ENCODE measurements at places on chromosomes 3 and 15.
A peak's percentile ranks its signal among the peaks of the same experiment; 100 is the strongest.

DNA sequence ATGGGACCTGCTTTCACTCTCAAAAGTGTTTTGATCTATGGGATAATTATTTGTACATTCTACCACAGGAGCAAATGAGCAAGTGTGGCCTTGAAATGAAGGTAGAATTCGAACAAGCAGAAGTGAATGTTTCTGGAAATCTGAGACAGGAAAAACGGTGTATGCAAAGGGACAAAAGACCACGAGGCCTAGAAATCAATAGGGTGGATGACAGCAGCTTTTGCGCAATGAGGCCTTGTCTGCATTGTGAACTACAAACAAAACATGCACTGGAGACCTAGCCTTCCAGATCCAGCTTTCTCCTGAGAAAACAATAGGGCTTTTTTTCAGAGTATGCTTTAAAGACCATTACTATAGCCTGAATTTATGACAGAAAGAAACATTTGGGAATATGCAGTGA lies 1137.0 kb downstream of the ROBO2 start:
- DNase-seq: no peak

GRCh38 chr15:62940093-62940754 lies 102.3 kb upstream of the TPM1 start:
- DNase-seq: no peak

DNA sequence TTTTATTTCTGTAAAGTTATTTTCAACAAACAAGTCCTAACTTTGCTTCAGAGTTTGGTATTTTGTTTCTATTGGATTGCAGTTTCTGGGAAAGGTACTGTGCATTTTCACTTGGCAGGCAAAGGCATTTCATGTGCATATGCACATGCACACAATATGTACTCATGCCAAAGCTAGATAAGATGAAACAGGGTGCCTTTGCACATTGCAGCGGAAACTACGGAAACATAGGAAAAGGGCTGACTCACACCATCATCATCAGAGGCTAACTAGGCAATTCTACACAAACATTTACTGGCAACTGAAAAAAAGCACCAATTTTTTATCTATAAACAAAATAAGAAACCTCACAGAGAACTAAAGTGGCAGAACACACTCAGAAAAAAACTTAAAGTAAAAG lies 550.6 kb upstream of the NECTIN3 start:
- DNase-seq: peak; percentile 75

GRCh38 chr3:122626515-122627180 lies 49.2 kb downstream of the PARP15 start:
- no peak for DNase-seq

- DNase-seq: no peak
Measured at GRCh38 chr3:187084580-187084979, 54.7 kb downstream of the RPL39L start.

DNA sequence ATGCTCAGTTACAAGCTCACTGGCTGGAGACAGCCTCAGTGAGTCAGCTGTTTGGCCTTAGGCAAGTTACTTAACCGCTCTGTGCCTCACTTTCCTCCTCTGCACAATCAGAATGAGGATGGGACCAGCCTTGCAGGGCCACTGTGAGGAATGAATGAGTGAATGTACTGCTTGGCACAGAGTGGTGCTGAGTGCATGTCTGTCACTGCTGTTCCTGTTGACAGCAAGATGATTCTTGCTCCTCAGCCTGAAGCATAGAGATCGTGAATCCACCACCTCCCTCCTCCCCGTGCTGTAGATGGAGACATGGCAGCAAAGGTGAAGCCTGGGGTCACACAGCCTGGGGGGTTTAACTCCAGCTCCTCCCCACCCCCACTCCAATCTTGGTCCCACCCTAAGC lies 14.6 kb upstream of the GRIP2 start:
- DNase-seq: no peak

DNA sequence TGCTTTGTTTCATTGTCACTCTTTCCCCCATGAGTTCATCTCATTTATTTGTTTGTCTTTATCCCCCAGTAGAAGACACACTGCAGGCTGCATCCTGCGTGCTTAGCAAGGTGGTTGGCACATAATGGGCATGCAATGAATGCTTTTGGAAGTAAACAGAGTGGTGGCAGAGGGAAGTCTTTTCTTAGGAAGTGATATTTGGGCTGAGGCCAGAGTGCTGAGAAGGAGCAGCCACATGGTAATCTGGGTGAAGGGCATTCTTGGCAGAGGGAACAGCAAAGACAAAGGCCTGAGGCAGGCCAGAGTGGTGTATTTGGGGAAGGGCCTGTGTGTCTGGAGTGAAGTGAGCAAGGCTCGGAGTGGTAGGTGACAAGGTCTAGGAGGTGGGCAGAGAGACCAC lies 17.7 kb upstream of the ADAMTS7 start:
- no peak for DNase-seq

DNA sequence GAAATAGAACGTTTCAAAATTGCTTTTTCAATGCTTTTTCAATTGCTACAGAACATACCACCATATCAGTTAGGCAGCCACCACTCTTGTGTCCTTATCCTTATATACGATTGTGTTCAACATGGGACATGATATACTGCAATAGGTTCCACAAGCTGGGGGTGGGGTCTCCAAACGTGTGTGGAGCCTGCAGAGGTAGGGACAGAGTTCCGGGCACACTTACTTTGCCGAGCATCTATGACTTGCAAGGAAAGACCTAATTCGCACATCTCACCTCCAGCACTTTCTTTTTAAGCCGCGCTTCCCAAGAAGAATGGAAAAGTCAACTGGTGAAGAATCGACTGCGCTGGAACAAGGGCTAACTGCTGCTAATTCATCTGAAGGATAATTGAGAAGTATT lies 39.6 kb upstream of the SFMBT1 start:
- no peak for DNase-seq

- DNase-seq: no peak
Measured at GRCh38 chr3:108117241-108117775, 26.5 kb upstream of the CD47 start.

DNA sequence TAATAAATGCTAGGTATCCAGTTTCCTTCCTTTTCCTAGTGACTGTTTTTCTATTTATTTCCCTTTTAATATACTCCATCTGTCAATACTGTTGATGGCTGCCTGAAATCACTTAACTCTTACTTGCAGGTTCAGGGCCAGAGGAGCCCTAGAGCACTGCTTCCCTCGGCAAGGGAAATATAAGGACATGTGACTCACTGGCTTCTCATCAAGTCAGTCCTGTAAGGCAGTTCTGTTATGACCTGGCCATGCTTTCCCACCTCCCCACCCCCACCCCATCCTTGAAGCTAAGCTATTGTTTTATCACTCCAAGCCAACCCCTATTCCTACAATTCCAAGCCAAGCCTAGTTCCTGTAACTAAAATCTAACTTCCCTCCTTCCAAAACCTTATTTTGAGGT lies 800.7 kb downstream of the ROBO1 start:
- peak; percentile 37 for DNase-seq

- DNase-seq: no peak
Measured at GRCh38 chr3:37028329-37028728, 35.0 kb downstream of the MLH1 start.

DNA sequence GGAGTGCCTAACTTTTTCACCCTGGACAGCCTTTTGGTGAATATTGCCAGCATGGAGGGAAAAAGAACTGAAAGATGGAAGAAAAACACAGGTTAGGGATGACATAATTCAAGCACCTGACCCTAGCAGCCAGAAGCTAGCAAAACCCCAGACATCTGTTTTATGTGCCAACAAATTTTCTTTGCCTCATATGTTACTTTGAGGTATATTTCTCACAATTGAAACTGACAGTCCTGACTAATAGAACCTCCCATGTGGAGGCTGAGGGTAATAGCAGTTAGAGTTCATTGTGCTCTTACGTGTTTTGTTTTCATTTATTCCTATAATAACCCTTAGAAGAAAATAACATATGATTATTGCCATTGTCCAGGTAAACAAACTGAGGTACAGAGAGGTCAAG lies 71.5 kb upstream of the SLC25A26 start:
- no peak for DNase-seq

DNA sequence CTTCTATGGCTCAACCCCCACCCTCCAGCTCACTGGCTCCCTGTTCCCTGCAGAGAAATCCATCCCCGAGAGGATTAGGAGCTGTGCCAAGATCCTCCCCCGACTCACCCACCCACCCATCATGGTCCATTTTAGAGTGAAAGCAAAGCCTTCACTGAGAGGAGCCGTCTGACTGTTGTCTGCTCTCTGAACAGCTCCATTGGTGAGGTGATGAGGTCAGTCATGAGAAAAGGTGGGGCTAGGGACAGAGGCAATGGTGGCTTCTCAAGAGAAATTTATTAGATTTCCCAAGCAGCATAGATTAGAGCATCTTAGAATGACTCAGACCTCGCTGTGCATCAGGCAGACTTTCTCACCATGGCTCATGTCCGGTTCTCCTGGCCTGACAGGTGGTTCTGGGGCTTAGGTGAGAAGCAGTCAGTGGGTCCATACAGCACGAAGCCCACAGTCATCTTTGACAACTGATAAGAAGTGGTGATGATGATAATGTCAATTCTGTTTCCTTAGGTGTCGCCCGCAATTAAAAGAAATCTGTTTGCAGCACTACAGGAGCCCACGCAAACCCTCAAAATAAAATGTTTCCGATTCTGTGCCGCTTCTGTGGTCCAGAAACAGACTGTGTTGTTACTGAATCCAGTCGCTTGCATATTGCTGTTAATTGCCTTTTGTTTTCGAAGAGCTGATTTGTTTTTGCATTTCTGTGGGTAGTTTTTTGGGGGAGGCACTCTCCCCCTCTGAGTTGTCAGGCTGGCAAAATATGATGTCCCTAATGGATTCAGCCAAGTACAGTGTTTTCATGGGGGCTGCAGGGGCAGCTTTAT lies 24.8 kb upstream of the RHO start:
- peak; percentile 7 for DNase-seq

- no peak for DNase-seq
Measured at GRCh38 chr3:81695302-81695701, 66.1 kb downstream of the GBE1 start.

Data from RKO (cell line).